ENCODE measurements at places on chromosomes 5 and 9. TPM values are rescaled to one million over a fixed set of nuclear protein-coding genes. Genes with fewer than 3 reads are reported as not detected.

The NR4A3 gene
- under 0.01 TPM for total RNA-seq

The SLC6A19 gene
- not detected for total RNA-seq

The ELOVL7 gene
- total RNA-seq = 0.61 TPM

The LCN9 gene
- total RNA-seq = not detected

The DAB2 gene
- total RNA-seq = 76.0 TPM

The SHB gene
- 10.4 TPM for total RNA-seq

The PTTG1 gene
- total RNA-seq = 212 TPM

The IL9 gene
- total RNA-seq = not detected

The CMYA5 gene
- total RNA-seq = not detected

The PAXX gene
- total RNA-seq = 18.8 TPM

The ABO gene
- not detected for total RNA-seq

The HABP4 gene
- 7.8 TPM for total RNA-seq

The CCL21 gene
- total RNA-seq = not detected

The CNTNAP3B gene
- total RNA-seq = 37.0 TPM

The TMEM245 gene
- 56.4 TPM for total RNA-seq

The OR1B1 gene
- not detected for total RNA-seq

The ADAMTS2 gene
- total RNA-seq = 4.7 TPM

The GARIN3 gene
- not detected for total RNA-seq

The GHR gene
- 0.30 TPM for total RNA-seq

The GAPT gene
- total RNA-seq = not detected

The SLCO6A1 gene
- not detected for total RNA-seq

The ANGPTL2 gene
- 8.4 TPM for total RNA-seq

The CCDC152 gene
- total RNA-seq = 2.9 TPM

The CORO2A gene
- total RNA-seq = 0.32 TPM

The EDIL3 gene
- total RNA-seq = 47.0 TPM

The AFAP1L1 gene
- 54.0 TPM for total RNA-seq

The SLC4A9 gene
- not detected for total RNA-seq

The C9 gene
- total RNA-seq = not detected

The IDNK gene
- 2.9 TPM for total RNA-seq

The INSL6 gene
- total RNA-seq = not detected

The ACOT12 gene
- not detected for total RNA-seq

The FABP6 gene
- not detected for total RNA-seq

The ZNF658 gene
- 5.3 TPM for total RNA-seq

The KIF4B gene
- 0.30 TPM for total RNA-seq

The NCS1 gene
- 28.1 TPM for total RNA-seq

The FOXD4L3 gene
- not detected for total RNA-seq

The PCDHA5 gene
- total RNA-seq = not detected

The TBC1D2 gene
- 2.1 TPM for total RNA-seq

The EFNA5 gene
- 15.0 TPM for total RNA-seq

The TDRD7 gene
- total RNA-seq = 25.8 TPM

The TAF11L10 gene
- total RNA-seq = not detected

The VDAC1 gene
- 529 TPM for total RNA-seq

The CBY3 gene
- not detected for total RNA-seq

The UBE2R2 gene
- total RNA-seq = 16.1 TPM

The PCDHB8 gene
- under 0.01 TPM for total RNA-seq

The NEUROG1 gene
- total RNA-seq = not detected

All from epithelial cell of umbilical artery (primary cell).